ENCODE measurements at places on chromosomes 6 and 20.

DNA sequence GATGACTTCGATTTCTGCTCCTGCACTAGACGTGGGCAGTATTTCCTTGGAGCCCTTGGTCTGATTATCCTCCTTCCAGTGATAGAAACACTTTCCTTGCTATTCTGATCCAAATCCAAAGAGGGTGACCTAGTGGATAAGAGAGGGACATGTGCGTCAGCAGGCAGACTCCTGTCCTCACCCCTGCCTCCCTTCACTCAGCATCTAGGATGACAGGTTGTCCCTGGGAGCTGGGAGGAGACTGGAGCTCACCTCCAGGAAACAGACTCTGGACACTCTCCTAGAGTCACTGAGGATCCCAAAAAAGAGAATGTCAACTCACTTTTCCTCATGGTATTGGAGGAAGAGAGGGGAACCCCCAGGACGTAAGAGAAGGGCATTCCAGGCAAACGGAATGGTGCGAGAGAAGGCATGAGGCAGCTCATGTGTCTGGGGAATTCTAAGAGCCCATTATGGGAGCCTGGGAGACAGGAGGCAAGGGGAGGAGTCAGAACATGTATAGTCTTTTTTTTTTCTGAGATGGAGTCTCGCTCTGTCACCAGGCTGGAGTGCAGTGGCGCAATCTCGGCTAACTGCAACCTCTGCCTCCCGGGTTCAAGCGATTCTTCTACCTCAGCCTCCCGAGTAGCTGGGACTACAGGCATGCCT is 2.2 kb downstream of the C20orf173 start:
- no peak for DNase-seq

DNA sequence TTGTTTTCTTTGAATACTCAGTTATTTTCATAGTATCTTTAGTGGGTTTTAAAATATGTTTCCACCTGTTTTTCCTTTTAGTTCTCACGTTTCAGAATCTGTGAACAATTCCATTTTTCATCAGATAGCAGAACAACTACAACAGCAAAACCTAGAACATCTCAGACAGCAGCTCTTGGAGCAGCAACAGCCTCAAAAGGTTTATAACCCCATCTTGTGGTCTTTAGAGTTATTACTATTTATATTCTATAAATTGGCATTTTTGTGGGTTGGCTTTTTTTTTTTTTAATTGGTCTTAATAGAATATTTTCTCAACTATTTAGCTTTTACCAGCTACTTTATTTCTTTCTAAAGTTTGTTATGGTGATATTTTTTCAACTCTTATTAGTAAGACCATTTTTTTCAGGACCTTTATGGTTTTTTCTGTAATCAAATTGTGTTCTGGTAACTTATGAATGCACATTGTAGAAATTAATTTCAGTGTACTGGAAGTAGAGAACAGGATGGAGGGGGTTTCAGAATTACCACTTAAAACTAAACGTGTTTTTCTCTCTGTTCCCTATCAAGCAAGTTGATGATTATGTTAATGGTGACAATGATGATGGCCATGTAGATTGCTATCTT is 72.2 kb downstream of the SCAF8 start:
- no peak for DNase-seq

- no peak for DNase-seq
These were observed 53.3 kb upstream of the LGSN start for GRCh38 chr6:63372951-63373533.

DNA sequence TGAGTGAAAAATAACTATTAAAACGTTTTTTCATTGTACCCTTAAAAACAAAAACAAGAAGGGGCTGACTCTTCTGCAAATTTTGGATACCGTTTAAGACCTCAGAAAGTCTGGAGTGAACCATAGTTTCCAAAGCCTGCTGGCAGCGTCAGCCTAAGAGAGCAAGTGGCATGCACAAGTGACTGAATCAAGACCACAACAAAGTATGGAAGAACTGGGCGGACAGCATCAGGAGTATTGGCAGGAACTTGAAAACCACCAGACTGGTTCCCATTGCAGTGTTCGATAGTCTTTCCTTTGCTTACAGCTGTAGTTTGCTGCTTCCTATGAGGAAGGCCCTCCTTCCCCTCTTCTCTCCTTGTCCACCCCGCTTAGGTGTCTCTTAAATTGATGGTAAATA is 33.7 kb upstream of the MYLIP start:
- no peak for DNase-seq

- no peak for DNase-seq
These were observed 56.0 kb upstream of the TMEM181 start for GRCh38 chr6:158503846-158504245.

GRCh38 chr6:166563805-166564204 is 22.7 kb downstream of the RAMACL start:
- no peak for DNase-seq

- DNase-seq: no peak
These were observed 16.6 kb downstream of the B4GALT5 start for GRCh38 chr20:49697071-49697470.

DNA sequence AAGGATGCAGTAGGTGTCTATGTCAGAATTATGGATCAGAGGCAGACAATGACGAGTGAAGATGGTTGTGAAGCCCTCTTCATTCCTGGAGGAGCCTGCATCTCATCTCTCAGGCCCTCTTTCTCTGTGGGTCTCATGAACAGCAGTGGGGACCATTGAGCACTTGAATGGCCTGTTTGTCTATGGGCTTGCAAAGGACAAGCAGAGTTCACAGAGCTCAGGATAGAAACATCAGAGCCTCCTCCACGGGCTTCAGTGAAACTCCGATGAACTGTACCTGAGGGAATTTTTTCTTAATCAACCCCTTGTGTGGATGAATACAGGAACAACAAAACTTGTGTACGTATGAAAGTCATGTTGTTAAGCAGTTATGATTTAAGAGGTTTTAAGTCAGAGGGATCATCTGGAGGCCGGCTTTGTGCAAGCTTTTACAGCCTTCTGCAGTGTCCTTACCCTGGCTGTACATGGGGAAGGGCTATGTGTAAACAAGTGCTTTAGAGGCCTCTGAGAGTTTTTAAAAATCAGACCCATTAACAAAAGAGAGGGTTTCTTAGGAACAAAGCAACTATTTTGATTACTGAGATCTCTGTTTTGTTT is 29.7 kb upstream of the PI16 start:
- no peak for DNase-seq

Measured in activated T-cell treated with anti-CD3 and anti-CD28 coated beads for 1 hour (primary cell).